ENCODE measurements at places on chromosomes 7 and 10. TPM values are rescaled to one million over a fixed set of nuclear protein-coding genes. Genes with fewer than 3 reads are reported as not detected.

DNA sequence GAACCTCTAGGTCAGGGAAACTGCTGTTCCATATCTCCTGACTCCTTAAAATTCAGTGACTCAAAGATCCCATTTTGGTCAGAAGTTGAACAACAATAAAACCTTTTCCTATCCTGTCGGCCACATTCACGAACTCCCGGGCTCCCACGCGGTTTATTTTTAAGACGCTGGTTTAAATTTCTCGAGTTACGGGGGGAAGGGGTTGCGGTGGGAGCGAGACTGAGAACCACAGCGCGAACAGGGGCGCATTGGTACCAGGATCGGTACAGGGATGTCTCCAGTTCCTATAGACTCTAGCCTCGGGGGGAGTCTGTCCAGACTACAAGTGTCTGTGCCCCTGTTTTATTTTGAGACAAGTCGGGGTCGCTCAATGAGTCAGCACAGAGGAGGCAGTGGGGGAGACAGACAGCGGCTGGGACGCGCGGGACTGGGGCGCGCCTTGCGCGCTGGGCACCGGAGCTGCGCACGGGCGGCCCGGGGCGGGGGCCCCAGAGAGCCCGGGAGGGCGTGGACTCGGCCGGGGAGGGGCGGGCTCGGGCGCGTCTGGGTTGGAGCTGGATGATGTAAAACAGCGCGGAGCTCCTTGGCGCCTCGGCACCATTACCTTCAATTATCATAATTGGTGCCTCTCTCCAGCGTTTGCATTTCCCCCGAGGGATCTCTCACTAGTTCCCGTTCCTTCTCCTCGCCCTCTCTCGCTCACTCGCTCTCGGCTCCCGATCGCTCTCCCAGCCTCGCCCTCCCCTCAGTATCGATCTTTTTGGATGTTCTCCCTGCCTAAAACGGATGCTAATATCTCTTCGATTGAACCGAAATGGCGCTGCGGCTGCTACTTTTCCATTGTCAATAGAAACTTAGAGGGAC is 8.7 kb upstream of the BAMBI start:
- DNase-seq, result no peak

DNA sequence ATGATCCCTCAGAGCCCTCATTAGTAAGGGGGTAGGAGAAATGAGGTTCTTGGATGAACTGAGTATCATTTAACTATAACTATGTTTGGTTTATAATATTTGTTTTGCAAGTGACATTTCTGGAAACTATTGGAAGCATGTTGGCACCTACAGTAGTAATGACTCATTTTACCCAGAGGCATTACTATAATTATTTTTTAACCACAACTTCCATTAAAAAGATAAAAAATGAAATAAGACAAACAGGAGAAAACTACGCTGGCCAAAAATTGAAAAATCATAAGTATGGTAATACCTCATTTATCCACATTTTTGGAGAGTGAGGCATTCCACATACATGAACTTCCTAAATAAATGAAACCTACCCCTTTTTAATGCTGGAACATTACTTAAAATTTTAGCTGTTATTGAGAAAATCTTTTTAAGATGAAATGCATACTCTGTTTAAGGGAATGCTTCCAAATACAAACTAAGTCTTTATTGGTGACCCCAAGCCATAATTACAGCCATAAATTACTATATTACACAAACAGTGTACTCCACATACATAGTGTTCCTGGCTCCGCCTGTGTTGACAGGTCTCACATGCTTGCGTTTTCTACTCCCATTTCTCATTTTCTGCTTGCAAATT is 84.6 kb upstream of the CAPZA2 start:
- no peak for DNase-seq

- no peak for DNase-seq
Measured at GRCh38 chr7:875476-876076, 778 bp upstream of the GET4 start.

- no peak for DNase-seq
Measured at GRCh38 chr10:34403512-34403911, 411.6 kb downstream of the PARD3 start.

DNA sequence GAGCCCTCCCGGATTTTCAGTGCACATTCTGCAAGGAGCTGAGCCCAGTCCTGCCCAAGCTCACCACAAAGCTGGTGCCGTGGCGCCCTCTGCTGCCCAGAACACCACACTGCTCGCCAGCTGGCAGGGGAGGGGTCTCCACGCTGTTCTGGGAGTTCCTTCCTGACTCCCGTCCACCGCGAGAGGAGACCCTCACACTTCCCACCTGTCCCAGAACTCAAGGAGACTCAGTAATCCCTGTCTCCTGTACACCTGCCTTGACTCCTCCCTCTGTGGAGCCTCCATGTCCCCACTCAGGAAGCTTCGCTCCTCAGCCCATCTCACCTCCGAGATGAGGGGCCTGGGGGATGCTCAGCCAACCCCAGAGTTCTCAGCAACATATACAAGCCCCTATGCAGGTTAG is 11.3 kb downstream of the C10orf105 start:
- no peak for DNase-seq

ANKRD22 gene
- total RNA-seq, result 0.13 TPM

CUEDC2 gene
- 73.3 TPM for total RNA-seq

Data from myocyte (in vitro differentiated cells).